Hepatocyte (in vitro differentiated cells): ENCODE measurements at places on chromosomes 5 and 9. TPM values are rescaled to one million over a fixed set of nuclear protein-coding genes. Genes with fewer than 3 reads are reported as not detected.

- DNase-seq: no peak
- no peak overlapping the region for H3K4me3 ChIP-seq
- H3K27ac ChIP-seq: no peak overlapping the region
Measured at GRCh38 chr5:56337715-56338319, 104.7 kb upstream of the ANKRD55 start.

GRCh38 chr5:72402959-72403628, 82.9 kb downstream of the PTCD2 start:
- no peak for DNase-seq
- H3K27me3 ChIP-seq: no peaks in the 10 kb centered on the region
- H3K4me1 ChIP-seq: no peaks in the 10 kb centered on the region

- no peak overlapping the region for H3K27ac ChIP-seq
- H3K36me3 ChIP-seq: no peaks in the 10 kb centered on the region
- no peaks in the 10 kb centered on the region for H3K27me3 ChIP-seq
- no peak for DNase-seq
Measured at GRCh38 chr9:133846483-133847090, 108.4 kb upstream of the SARDH start.

- no peak overlapping the region for H3K27ac ChIP-seq
- no peaks in the 10 kb centered on the region for H3K27me3 ChIP-seq
- no peak for DNase-seq
- H3K36me3 ChIP-seq: no peaks in the 10 kb centered on the region
- H3K4me1 ChIP-seq: peaks cover 6% of the 10 kb centered on the region
- no peak overlapping the region for H3K4me3 ChIP-seq
Measured at GRCh38 chr5:1330146-1330846, 14.6 kb downstream of the CLPTM1L start.

- no peaks in the 10 kb centered on the region for H3K4me1 ChIP-seq
- no peaks in the 10 kb centered on the region for H3K36me3 ChIP-seq
- H3K27ac ChIP-seq: no peak overlapping the region
- H3K4me3 ChIP-seq: no peak overlapping the region
- H3K27me3 ChIP-seq: no peaks in the 10 kb centered on the region
Measured at GRCh38 chr5:94470802-94471201, 147.6 kb downstream of the KIAA0825 start.

DNA sequence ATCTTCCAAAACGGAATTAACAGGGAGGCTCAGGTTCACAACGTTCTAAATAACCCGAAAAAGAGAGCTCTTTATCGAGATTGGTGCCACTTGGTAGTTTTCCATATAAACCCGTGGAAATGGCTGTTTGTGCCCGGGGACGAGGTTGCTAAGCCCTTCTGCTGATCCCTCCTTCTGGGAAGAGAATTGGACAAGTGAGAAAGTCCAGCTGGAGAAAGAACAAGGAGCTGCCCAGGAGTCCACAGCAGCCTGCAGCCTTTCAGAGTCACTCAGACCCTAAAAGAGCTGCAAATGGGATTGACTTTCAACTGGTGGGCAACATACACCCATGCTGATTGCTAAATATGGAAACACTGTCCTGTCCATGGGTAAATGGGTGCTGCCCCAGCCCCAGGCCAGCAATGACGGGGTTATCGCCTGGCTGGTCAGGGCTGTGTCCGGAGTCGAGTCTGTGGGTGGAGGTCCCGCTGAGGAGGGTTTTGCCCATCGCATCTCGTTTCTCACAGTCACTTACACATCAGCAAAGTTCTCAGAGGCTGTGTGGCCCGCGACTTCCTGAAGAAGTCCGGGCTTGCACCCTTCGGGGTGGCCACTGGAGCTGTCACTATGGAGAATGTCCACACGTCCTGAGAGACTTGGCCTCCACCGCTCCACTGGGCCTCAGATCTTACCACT, 40.7 kb upstream of the HSD17B3 start:
- DNase-seq: no peak
- no peaks in the 10 kb centered on the region for H3K27me3 ChIP-seq
- no peak overlapping the region for H3K4me3 ChIP-seq
- peak overlapping the region; percentile 79 for H3K27ac ChIP-seq

- no peak overlapping the region for H3K4me3 ChIP-seq
- no peaks in the 10 kb centered on the region for H3K27me3 ChIP-seq
- no peaks in the 10 kb centered on the region for H3K36me3 ChIP-seq
- DNase-seq: no peak
Measured at GRCh38 chr5:158616707-158617106, 483.0 kb downstream of the EBF1 start.

GRCh38 chr5:143889986-143890385, 78.0 kb downstream of the HMHB1 start:
- no peak overlapping the region for H3K4me3 ChIP-seq
- H3K36me3 ChIP-seq: no peaks in the 10 kb centered on the region
- H3K4me1 ChIP-seq: peaks cover 17% of the 10 kb centered on the region
- no peak for DNase-seq
- peak overlapping the region; percentile 41 for H3K27ac ChIP-seq

DNA sequence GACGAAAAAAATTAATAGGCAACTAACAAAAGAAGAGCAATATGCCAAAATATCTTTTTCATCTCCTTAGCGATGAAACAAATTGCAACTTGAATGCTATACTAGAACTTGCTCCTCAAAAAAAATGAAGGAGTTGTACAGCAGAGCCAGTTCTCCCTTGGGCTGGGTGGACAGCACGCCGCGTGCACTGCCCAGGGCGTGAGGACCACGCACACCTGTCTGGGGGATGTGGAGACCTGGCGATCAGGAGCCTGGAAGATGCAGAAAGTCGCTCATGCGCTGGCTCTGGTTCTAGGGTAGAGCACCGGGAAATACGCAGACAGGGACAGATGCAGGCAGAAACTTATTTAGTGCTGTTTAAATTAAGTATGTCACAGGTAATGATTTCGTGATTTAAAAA, 342.0 kb upstream of the IRX4 start:
- H3K4me3 ChIP-seq: no peak overlapping the region
- H3K4me1 ChIP-seq: no peaks in the 10 kb centered on the region
- H3K27ac ChIP-seq: no peak overlapping the region
- DNase-seq: no peak
- H3K36me3 ChIP-seq: no peaks in the 10 kb centered on the region

DNA sequence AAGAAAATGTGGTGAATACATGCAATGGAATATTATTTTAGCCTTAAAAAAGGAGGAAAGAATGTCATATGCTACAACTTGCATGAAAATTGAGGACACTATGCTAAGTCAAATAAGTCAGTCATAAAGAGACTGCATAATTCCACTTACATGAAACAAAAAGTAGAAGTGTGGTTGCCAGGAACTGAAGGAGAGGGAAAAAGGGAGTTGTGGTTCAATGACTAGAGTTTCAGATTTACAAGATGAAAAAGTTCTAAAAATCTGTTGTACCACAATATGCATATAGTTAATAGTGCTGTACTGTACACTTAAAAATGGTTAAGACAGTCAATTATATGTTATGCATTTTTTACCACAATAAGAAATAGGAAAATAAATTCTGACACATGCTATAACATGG, 95.4 kb downstream of the SLC44A1 start:
- no peak overlapping the region for H3K27ac ChIP-seq
- no peak for DNase-seq
- no peaks in the 10 kb centered on the region for H3K27me3 ChIP-seq
- no peaks in the 10 kb centered on the region for H3K4me1 ChIP-seq

GRCh38 chr5:103037673-103038455, 82.1 kb downstream of the GIN1 start:
- no peaks in the 10 kb centered on the region for H3K36me3 ChIP-seq
- H3K27ac ChIP-seq: no peak overlapping the region
- no peaks in the 10 kb centered on the region for H3K4me1 ChIP-seq

GRCh38 chr9:79568337-79569101, 3.2 kb upstream of the TLE4 start:
- no peak overlapping the region for H3K27ac ChIP-seq
- no peaks in the 10 kb centered on the region for H3K36me3 ChIP-seq

DNA sequence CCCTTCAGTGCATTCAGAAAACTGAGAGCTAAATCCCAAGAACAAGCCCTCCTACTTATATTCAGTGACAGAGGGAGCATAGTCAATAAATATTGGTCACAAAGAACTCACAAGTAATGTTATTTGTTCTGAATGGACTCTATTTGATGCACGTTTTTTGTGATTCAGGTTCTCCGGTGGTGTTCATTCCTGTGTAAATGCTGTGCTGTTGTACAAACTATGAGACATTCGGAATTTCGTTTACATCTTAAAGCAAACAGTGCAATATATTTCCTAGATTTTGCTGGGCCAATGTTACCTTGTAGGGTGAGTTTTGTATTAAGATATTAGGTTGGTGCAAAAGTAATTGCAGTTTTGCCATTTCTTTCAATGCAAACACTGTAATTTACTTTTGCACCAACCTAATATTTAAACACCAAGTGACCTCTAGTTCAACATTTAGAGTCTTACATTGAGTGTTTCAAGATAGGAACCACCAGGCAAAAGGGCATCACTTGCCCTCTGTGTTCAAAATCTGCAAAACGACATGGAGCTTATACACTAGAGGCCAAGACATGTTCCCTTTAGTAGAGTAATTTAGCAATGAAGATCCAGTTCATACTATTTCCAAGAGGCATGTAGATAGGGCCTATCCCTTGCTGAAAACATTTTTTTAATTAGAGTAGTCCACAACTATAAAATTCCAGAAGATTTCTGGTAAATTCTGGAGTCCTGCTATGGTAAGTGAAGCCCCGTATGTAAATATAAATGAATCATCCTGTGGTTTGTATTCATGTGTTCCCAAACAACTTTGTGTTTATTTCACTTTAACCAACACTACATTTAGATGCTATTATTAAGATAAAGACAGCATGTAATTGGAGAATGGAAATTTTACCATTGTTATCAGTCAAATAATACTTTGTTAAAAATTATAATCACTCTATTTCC, 444.0 kb upstream of the PTGER4 start:
- H3K27ac ChIP-seq: no peak overlapping the region
- no peaks in the 10 kb centered on the region for H3K27me3 ChIP-seq
- no peak overlapping the region for H3K4me3 ChIP-seq
- no peak for DNase-seq
- no peaks in the 10 kb centered on the region for H3K36me3 ChIP-seq

The GTF3C5 gene
- total RNA-seq: 45.0 and 52.5 TPM in 2 replicates

DNA sequence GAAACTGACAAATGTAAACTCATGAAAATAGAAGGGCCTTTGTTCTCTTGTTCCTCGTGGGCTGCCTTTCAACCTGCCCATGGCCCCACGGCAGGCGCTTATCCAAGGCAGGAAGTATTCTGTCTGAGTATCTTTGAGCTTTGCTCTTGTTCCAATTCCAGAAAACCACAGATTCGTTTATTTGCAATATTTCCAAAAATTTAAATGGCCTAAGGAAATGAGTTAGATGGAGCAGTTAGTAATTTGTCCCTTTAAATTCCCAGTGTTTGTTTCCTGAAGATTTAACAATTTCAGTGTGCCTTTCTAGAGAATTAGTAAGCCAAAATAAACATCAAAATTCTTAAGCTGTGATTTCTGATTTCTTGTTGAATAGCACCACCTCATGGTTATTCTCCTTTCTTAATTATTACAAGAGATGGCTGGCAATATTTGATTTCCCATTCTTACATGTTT, 299.4 kb upstream of the RASA1 start:
- no peak overlapping the region for H3K4me3 ChIP-seq
- no peaks in the 10 kb centered on the region for H3K27me3 ChIP-seq
- peak overlapping the region; percentile 65 for H3K27ac ChIP-seq

DNA sequence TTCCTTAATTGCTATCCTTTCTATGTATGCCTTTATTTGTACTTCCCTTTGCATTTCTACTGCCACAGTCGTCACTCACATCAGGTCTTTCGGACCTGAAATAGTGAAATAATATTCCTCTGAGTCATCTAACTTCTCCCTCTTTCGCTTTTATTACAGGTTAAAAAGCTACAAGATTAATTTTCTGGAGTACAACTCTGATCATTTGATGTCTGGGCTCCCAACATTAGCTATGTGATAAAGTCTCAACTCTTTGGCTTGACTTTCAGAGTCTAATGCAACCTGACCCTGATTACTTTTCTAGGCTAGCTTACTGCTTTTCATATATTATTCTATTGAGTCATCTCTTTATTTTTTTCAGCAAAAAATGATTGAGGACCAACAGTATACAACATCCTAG, 638.8 kb upstream of the WWC1 start:
- no peaks in the 10 kb centered on the region for H3K4me1 ChIP-seq
- H3K27ac ChIP-seq: no peak overlapping the region
- H3K4me3 ChIP-seq: no peak overlapping the region
- H3K27me3 ChIP-seq: no peaks in the 10 kb centered on the region
- DNase-seq: no peak

GRCh38 chr5:39461007-39461682, 36.4 kb upstream of the DAB2 start:
- H3K4me1 ChIP-seq: no peaks in the 10 kb centered on the region
- no peaks in the 10 kb centered on the region for H3K27me3 ChIP-seq
- H3K36me3 ChIP-seq: no peaks in the 10 kb centered on the region
- no peak overlapping the region for H3K4me3 ChIP-seq
- DNase-seq: no peak

GRCh38 chr5:179827680-179828079, 7.0 kb downstream of the SQSTM1 start:
- peaks cover 23% of the 10 kb centered on the region for H3K4me1 ChIP-seq
- H3K27ac ChIP-seq: peak overlapping the region; percentile 58
- H3K27me3 ChIP-seq: no peaks in the 10 kb centered on the region
- no peak overlapping the region for H3K4me3 ChIP-seq

GRCh38 chr9:70073193-70073592, 29.5 kb downstream of the MAMDC2 start:
- H3K27ac ChIP-seq: no peak overlapping the region
- no peak for DNase-seq
- no peaks in the 10 kb centered on the region for H3K27me3 ChIP-seq
- no peaks in the 10 kb centered on the region for H3K4me1 ChIP-seq

The RANBP3L gene
- total RNA-seq: 3.8 and 6.5 TPM in 2 replicates

DNA sequence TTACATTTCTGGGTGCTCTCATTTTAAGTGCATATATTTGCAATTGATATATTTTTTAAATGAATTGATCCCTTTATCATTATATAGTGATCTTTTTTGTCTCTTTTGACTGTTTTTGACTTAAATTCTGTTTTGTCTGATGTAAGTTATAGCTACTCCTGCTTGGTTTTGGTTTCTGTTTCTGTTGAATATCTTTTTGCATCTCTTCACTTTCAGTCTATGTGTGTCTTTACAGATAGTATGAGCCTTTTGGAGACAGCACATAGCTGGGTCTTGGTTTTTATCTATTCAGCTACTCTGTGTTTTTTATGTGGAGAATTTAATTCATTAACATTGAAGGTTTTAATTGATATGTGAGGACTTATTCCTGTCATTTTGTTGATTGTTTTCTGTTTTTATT, 311.3 kb downstream of the SPATA31D1 start:
- H3K27me3 ChIP-seq: no peaks in the 10 kb centered on the region
- H3K27ac ChIP-seq: no peak overlapping the region
- H3K4me1 ChIP-seq: no peaks in the 10 kb centered on the region
- H3K4me3 ChIP-seq: no peak overlapping the region

- H3K27me3 ChIP-seq: peaks cover 2% of the 10 kb centered on the region
- H3K4me1 ChIP-seq: peaks cover 9% of the 10 kb centered on the region
- H3K27ac ChIP-seq: no peak overlapping the region
Measured at GRCh38 chr9:132798817-132799790, 79.0 kb downstream of the AK8 start.

GRCh38 chr9:3758816-3759576, 233.2 kb upstream of the RFX3 start:
- no peak overlapping the region for H3K27ac ChIP-seq
- H3K27me3 ChIP-seq: no peaks in the 10 kb centered on the region
- H3K4me1 ChIP-seq: no peaks in the 10 kb centered on the region
- no peaks in the 10 kb centered on the region for H3K36me3 ChIP-seq
- H3K4me3 ChIP-seq: no peak overlapping the region
- no peak for DNase-seq
